ENCODE measurements at places on chromosomes 13 and 19. TPM values are rescaled to one million over a fixed set of nuclear protein-coding genes. Genes with fewer than 3 reads are reported as not detected.

GRCh38 chr19:29764361-29764760 is 47.4 kb upstream of the CCNE1 start:
- no peak overlapping the region for H3K27ac ChIP-seq
- DNase-seq, result no peak
- no peak overlapping the region for H3K4me3 ChIP-seq
- H3K27me3 ChIP-seq, result no peaks in the 10 kb centered on the region

The NDUFA3 gene
- 70.7 TPM for total RNA-seq

GRCh38 chr13:113545931-113546516 is 38.5 kb upstream of the TFDP1 start:
- peaks cover 10% of the 10 kb centered on the region for H3K4me1 ChIP-seq
- H3K4me3 ChIP-seq, result no peak overlapping the region
- no peak for DNase-seq
- no peaks in the 10 kb centered on the region for H3K36me3 ChIP-seq
- no peaks in the 10 kb centered on the region for H3K27me3 ChIP-seq

The POMP gene
- 75.7 TPM for total RNA-seq

The RFPL4A gene
- not detected for total RNA-seq

- no peaks in the 10 kb centered on the region for H3K27me3 ChIP-seq
- no peak for DNase-seq
- H3K4me1 ChIP-seq, result no peaks in the 10 kb centered on the region
Measured at GRCh38 chr13:32042551-32042950, 11.0 kb downstream of the FRY start.
